Right cardiac atrium (tissue), 5 donors: ENCODE measurements at places on chromosomes 3 and 15. TPM values are rescaled to one million over a fixed set of nuclear protein-coding genes. Genes with fewer than 3 reads are reported as not detected.

SLC9A9 gene
- 3.6 TPM for polyA plus RNA-seq

CPA3 gene
- polyA plus RNA-seq, result 0.11 TPM

SLC9C1 gene
- polyA plus RNA-seq, result 0.14 TPM

HTR3E gene
- polyA plus RNA-seq, result not detected

OR5K2 gene
- polyA plus RNA-seq, result not detected

FANCD2OS gene
- polyA plus RNA-seq, result not detected

FOXL2NB gene
- polyA plus RNA-seq, result not detected

PIERCE2 gene
- polyA plus RNA-seq, result 10.3 TPM

SLC51A gene
- 0.81 TPM for polyA plus RNA-seq

CAND2 gene
- polyA plus RNA-seq, result 36.6 TPM

ACKR4 gene
- 7.2 TPM for polyA plus RNA-seq

ADAMTSL3 gene
- polyA plus RNA-seq, result 4.7 TPM

ALDH1L1 gene
- polyA plus RNA-seq, result 11.0 TPM

QARS1 gene
- 132 TPM for polyA plus RNA-seq

GRAMD2A gene
- polyA plus RNA-seq, result 0.14 TPM

- no peak for DNase-seq
Observed at GRCh38 chr3:121852256-121852655, 17.2 kb downstream of the EAF2 start.

- DNase-seq, result no peak
Observed at GRCh38 chr3:146705225-146705624, 100.1 kb upstream of the PLSCR5 start.

GRCh38 chr3:140395134-140396075, 282.5 kb upstream of the TRIM42 start:
- no peak for DNase-seq

GRCh38 chr15:42267286-42267685, 5.7 kb upstream of the GANC start:
- no peak for DNase-seq

GRCh38 chr3:173502983-173503568, 105.5 kb downstream of the NLGN1 start:
- no peak for DNase-seq

GRCh38 chr15:77031376-77032050, 36.6 kb downstream of the PSTPIP1 start:
- peak; percentile 22 for DNase-seq

DNA sequence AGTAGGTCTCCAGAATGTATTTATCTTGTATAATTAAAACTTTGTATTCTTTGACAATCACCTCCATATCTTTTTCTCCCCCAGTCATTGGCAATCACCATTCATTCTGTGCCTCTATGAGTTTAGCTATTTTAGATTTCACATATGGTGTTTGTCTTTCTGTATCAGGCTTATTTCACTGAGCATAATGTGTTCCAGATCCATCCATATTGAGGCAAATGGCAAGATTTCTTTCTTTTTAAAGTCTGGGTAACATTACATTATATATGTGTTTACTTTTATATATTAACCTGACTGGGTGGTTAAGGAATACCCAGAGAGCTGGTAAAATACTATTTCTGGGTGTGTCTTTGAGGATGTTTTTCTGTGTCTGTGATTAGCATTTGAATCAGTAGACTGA, 486.6 kb downstream of the SQOR start:
- no peak for DNase-seq

DNA sequence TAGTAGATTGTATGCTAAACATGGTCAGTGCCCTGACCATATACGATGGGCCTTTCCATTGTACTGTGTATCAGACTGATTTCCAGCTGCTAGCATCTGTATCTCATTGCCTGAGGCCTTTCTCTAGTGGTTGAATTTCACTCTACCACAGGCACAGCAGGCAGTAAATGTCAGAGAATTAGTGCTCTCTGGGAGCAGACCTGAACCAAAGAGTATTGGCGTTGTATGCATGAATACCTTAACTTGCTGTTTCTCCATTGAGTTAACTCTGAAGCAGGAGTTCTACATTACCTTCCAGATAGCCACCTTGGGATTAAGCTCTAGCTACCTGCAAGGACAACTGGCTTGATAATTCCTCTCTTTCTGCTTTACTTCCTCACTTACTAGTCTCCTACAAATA, 439.2 kb upstream of the EPHA3 start:
- DNase-seq, result no peak

DNA sequence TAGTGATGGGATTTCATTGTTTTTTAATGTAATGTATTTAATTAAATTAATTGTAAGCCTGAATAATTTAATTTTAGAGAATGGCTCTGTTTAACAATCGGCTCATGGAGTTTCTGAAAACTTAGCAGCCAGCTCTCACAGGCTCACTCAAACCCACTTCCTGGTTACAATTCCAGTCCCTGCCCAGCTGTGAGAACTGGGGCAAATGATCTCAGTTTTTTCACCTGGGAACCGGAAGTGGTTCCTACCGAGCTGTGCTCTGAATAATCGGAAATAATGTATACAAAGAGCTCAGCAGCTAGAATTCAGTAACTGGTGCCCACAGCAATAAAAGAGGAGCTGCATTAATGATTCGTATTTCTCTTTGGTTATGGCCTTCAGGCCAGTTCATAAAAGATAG, 244.3 kb upstream of the MCTP2 start:
- DNase-seq, result no peak

GRCh38 chr3:135131290-135131689, 336.2 kb downstream of the EPHB1 start:
- no peak for DNase-seq

GRCh38 chr3:104886220-104886995, 480.3 kb upstream of the ALCAM start:
- DNase-seq, result no peak

- DNase-seq, result no peak
Observed at GRCh38 chr15:64149424-64149823, 2.1 kb upstream of the SNX22 start.

GRCh38 chr3:16820485-16820884, 64.3 kb upstream of the PLCL2 start:
- DNase-seq, result no peak

DNA sequence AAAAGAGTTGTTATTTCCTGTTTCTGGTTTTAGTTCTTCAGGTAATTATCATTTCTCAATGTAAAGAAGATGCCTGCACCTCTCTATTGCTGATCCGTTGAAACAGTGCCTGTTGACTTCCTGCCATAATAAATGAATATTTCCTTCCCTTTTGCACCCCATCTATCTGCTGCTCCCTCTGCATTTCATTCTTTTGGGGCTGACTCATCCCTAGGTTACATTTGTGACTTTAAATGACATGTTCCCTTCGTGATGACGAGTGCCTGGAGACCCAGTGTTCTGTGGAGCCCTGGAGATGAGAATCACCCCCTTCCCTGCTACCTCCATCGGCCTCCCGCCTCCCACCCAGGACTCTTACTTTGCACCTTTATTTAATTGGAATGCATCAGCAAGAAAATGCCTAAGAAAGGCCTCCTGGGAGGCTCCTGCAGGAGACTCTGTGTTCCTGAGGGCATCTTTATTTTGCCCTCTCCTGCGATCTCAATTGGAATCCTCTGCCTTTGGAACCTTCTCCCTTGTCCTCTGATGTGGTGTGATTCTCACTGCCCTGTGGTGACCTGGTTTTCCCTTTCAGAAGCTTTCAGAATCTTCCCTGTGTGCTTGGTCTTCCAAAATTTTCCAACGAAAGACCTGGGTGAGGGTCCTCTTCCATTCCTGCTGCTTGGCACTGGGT, 13.7 kb downstream of the LRRK1 start:
- no peak for DNase-seq

DNA sequence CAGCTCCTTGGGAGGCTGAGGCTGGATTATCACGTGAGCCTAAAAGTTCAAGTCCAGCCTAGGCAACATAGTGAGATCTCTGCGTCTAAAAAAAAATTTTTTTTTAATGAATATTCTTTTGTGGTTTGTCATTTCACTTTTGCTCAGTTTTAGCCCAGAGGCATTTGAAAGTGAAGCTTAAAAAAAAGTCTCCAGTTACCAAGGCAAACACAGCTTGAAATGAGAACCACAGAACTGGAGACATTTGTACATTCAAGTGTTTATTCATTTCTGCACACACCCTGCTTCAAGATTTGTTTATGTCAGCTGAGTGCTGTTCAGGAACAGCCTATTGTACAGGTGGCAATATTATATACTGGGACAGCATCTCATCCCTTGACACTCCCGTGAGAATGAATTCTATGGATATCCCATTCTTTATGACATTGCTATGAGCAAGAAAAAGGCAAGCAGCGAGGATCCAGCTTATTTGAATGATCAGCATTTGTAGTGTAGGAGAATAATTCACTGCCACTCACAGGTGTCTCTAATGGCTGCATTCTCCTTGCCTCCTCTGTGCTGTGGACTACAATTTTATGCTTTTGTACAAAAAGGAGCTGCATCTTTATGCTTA, 444.8 kb upstream of the GRM7 start:
- no peak for DNase-seq

GRCh38 chr3:28053759-28054158, 187.7 kb upstream of the CMC1 start:
- DNase-seq, result no peak

GRCh38 chr3:182465301-182466185, 327.8 kb upstream of the ATP11B start:
- DNase-seq, result no peak

DNA sequence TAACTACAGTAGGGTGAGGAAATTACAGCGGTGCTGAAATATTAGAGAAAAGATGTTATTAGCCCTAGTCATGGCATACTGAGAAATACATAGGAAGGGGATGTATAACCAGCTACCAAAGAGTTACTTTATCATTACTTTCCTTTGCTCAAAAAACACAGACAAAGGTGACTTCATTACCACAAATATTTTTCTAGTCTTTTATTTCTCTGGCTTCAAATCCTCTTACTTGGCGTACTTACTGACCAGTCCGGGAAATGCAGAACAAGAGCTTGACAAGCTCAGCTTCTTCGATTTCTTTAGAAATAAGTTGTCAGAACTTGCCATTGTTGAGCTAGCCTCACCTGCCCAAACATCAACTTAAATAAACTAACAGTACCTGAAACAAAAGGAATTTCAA, 142.1 kb upstream of the TMCO5A start:
- DNase-seq, result no peak

DNA sequence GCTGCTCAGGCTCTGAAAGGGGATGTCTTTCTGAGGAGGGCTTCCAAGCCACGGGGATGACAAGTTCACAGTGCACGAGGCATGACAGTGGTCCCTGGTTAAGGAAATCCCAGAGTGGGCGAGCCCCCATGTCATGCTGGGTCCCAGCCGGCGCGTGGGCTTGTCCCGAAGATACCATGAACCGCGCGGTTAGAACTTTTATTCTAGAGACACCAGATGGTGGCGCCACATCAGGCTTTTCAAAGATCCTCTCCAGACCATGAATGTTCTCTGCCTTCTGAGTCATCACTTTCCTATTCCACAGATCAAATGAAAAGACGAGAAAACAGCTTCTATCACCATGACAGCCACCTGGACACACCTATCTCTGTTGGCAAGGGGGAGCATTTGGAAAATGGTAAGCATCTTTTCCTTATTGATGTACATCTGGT, 227.8 kb upstream of the LYSMD4 start:
- DNase-seq, result peak; percentile 48

- no peak for DNase-seq
Observed at GRCh38 chr15:58462547-58462946, 30.8 kb downstream of the LIPC start.

DNA sequence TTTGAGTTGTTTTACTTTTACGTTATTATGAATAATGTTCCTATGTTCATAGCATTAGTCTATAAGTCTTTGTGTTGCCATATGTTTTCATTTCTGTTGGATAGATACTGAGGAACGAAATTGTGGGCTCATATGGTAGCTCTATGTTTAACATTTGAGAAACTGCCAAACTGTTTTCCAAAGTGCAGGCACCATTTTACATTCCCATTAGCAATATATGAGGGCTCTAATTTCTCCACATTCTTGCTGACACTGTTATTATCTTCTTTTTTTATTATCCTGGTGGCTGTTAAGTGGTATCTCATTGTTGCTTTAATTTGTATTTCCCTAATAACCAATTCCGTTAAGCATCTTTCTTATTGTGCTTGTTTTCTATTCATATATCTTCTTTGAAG, 1.8 kb upstream of the PIK3R4 start:
- no peak for DNase-seq

- DNase-seq, result no peak
Observed at GRCh38 chr15:95624616-95625361, 705.7 kb upstream of the NR2F2 start.

DNA sequence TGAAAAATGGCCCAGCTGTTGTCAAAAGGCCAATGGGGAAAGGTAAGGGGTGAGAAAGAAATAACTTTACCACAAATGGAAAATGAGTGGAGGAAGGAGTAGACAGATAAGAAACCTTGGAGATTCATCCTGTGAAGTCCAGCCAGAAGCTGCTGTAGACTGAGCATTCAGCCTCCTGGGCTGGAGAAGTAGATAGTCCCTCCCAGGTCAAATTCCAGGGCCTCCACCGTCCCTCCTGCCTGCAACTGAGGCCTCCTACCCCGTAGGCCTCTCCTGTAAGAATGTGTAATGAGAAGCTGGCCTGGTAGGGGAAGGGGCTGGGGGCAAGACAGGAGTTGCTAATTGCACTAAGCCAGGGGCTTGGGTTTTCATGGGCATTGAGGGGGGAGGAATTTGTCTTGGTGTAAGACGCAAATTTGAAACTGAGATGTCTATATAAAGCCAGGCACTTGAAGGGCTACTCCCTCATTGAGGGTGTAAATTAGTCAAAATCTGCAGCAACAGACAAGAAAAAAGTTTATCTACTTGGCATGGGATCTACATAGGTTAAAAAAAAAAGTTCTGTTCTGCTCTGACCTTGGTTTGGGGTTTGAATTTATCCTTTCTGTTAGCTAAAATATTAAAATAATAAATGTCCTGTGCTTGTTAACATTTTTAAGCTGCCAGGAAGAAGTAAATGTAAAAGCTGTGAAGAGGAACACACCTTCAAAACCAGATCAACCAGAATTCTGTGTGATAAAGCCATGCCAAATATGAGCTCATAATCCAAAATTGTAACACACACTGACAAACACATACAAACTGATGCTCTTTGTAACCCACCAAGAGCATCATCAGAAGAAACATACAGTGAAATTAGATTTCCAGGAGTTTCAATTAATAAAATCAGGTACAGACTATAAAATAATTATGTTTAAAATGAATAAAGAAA, 1.7 kb upstream of the RBP2 start:
- no peak for DNase-seq

DNA sequence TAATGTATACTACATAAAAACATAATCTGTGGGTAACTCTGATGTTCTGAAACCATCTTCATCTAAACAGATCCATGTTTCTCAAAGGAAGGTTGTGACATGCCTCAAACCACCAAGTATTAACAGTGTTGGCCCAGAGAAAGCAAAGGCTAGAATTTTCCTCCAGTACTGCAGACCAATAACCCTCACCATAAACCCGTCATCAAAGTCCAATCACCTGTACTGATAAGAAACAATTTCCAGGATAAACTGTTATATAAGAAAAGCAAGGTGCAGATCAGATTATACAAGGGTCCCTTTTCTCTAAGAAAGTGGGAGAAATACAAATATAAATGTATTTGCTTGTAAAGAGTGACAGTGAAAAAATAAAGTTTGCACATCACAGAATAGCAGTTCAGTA, 32.3 kb downstream of the TBC1D2B start:
- DNase-seq, result no peak

- peak; percentile 29 for DNase-seq
Observed at GRCh38 chr3:133230195-133230594, 169.7 kb upstream of the BFSP2 start.
